ENCODE measurements at places on chromosomes 2 and 18.

GRCh38 chr2:237429753-237430152 lies 15.8 kb upstream of the COL6A3 start:
- DNase-seq: no peak

- no peak for DNase-seq
These were observed 4.3 kb downstream of the ERBB4 start for GRCh38 chr2:212534336-212534735.

DNA sequence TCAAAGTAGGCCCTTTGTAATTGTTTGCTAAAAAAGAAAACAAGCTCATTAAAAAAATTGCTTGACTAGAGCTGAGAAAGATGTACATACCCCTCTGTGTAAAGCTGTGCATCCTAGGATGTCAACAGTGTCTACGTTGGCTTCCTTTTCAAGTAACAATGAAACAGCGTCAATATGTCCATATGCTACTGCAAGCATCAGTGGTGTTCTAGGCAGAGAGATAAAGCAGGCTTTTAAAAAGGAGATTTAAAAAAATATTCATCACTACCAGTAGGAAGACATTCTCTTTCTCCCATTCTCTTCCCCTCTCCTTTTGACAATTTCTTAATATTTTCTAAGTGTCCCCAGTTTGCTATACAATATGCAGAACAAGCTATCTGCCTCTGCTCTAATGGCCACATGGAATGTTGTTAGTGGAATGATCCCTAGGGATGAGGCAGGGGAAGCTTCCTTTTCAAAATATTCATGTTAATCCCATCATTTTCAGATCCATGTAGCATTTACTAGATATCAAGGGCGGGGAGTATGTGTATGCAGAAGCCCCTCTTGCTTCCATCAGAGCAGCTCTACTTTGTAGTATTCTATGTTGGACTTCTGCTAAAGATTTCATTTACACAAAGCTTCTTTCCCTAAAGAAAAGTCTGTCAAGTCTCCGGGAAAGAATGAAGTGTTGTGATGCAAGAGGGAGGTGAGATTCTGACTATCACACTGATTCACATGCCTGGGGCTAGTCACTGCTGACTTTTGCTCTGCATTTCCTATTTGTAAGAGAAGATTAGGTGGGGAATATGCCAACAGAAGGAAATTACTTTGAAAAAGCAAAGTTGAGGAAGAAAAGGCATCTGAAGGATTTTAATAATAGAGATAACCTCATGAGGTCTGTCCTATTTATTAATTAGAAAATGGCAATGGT lies 81.5 kb upstream of the PGAP1 start:
- DNase-seq: no peak

- no peak for DNase-seq
These were observed 323.2 kb downstream of the OSR1 start for GRCh38 chr2:19035238-19035637.

DNA sequence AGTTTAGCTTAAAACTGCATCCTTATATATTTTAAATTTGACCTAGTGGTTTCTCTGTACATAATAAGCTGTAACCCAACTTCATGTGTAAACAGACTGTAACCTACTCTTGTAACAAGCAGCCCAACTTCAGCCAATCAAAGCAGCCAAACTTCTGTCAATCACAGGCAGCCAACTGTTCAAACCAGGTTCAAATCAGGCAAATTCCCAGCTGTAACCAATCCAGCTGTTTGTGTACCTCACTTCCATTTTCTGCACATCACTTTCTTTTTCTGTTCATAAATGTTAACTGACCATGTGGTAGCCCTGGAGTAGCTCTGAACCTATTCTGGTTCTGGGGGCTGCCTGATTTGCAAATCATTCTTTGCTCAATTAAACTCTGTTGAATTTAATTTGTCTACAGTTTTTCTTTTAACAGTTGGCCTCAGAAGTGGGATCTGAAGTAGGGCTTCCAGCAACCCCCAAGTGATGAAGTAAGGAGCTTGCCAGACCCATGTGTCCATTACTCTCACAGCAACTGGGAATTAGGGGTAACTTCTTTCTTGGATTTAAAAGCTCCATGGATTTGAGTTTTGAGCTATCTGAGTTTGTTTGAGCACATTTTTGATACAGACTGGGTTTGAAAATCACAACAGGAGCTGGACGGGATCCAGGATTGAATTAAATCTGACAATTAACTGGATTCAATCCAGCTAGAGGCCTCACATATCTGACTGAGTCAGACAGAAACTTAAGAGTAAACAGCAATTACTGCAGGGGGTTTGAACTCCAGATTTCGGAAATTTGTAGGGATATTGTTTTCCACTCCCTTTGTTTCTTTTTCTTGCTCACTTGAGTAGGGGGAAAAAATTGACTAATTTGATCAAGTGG lies 1569.7 kb upstream of the SLC39A10 start:
- DNase-seq: no peak

DNA sequence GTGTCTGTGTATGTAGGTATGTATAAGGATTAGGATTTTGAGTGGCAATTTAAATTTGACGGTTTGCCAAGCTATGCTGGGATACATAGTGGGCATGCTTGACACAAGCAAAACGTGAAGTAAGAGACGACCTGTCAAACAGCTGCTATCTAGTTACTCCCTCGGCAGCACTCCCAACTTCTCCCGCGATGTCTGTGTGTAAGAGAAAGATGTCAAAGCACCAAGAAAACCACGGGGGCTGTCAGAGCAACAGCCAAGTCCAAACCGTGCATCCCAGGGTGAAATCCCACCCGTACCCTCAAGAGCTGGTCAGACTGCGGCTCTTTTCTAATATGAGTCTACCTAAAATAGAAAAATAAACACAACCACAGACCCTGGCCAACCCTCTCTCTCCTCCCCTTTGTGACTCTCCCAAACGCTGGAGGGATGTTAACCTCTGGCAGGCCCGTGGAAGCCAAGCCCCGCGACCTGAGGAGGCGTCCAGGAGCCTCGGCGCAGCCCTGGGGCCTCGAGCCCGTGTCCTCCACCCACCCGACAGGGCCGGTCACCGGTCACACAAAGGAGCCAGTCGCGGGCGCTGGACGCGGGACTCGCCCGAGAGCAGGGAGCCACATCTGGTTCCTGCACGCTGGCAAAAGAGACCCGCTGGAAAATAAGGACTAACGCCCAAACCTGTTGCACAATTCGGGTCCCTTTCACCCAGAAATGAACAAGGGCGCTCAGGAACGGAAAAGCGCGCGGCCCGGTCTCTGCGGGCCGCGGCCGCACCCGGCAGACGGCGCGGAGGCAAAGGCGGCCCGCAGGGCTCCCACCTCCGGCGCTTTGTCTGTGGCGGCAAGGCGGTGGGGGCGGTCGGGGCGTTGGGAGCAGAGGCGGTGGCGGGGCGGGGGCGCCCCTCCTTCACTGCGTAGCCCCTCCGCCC lies 925 bp downstream of the SESTD1 start:
- DNase-seq: no peak

GRCh38 chr2:58448065-58448507 lies 207.0 kb upstream of the FANCL start:
- DNase-seq: no peak

- no peak for DNase-seq
These were observed 40.5 kb downstream of the ROCK1 start for GRCh38 chr18:21071071-21071470.

- DNase-seq: no peak
These were observed 283.3 kb downstream of the DCDC2C start for GRCh38 chr2:3986530-3987258.

- peak; percentile 51 for DNase-seq
These were observed 73.8 kb downstream of the HDAC4 start for GRCh38 chr2:239326831-239327535.

- DNase-seq: no peak
These were observed 37.1 kb upstream of the LINC00305 start for GRCh38 chr18:64185987-64186386.

DNA sequence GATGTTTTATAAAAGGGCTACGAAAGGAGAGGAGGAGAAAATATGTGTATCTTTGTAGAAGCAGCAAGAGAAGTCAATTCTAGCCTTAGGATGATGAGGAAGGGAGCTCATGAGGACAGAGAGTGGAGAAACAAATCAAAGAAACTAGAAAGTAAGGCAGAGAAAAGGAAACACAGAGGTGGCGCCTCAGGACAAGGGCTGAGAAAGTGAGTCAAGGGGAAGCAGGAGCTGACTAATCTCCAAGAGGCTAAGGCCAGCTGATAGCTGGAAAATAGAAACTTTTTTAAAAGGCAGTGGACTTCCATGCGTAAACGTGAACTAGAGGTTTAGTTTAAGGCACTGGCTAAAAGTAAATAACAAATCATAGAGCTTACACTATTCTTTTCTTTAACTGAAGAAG lies 173.3 kb downstream of the ANKRD44 start:
- no peak for DNase-seq

GRCh38 chr2:21452263-21452662 lies 328.5 kb downstream of the TDRD15 start:
- no peak for DNase-seq

DNA sequence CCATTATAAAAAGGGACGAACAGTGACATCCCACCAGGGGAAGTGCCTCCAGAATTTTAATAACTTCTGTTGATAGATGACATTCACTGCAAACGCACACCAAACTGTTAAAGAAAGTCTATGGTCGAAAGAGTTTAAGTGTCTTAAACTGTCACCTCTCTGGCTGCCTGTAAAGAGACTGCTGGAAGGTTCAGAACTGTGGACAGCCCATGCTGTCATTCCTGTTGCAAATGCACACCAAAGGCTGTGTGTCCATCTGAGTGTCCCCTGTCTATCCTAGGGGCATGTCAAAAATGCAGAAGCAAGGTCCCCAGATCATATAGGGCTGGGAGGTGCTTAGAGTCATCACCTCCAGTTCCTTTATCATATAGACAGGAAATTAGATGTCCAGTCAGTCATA lies 171.8 kb downstream of the CYRIA start:
- DNase-seq: no peak

DNA sequence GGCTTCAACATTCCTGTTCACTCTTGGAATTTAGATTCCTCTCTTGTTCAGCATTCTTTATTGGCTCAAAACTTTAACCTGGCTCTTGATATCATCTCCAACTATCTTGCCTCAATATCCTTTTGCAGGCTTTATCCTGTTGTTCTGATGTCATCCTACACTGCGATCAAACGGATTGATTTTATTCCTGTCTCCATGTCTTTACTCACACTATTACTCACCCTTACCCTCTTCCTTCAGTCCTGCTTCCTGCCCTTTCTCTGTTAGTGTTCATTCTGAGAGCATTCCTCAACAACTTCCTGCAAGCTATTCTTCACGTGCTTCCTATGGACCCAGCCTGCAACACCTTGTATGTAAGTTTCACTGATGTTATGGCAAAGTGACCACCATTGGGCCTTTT lies 264.7 kb downstream of the RNF152 start:
- DNase-seq: no peak

- no peak for DNase-seq
These were observed 314.6 kb downstream of the CNTNAP5 start for GRCh38 chr2:124339709-124340108.

DNA sequence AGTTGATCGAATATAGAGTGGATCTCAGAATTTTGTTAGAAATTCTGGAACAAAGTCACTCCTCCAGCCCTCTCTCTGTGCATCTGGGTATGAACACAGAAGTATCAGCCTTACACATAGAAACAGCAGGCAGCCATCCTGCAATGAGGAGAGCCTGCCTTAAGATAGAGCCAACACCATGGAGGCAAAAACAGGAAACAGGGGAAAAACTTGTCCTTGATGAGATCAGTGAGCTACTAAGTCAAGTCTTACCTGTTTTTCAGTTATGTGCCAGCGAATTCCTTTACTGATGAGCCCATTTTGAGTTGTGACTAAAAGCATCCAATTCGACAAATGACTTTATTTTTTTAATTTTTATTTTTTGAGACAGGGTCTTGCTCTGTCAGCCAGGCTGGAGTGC lies 26.6 kb upstream of the MREG start:
- DNase-seq: no peak

DNA sequence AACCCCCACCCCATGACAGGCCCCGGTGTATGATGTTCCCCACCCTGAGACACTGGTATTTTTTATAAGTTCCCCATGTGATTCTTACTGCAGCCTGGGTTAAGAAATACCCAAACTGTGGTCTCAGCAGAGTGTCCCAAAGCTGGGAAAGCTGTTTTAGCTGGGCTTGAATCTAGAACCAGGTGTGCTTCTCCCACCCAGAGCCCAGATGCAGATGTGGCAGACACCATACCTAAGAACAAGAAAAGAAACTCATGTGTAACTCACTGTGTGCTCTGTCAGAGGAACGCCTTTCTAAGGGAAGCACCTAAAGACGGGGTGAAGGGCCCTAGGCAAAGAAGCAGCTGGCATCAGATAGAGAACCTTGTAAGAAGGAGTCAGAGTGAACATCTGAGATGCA lies 23.9 kb downstream of the DOK1 start:
- no peak for DNase-seq

GRCh38 chr2:46779447-46779941 lies 136.1 kb downstream of the MCFD2 start:
- DNase-seq: no peak

- DNase-seq: no peak
These were observed 33.7 kb upstream of the NTSR2 start for GRCh38 chr2:11703700-11704099.

DNA sequence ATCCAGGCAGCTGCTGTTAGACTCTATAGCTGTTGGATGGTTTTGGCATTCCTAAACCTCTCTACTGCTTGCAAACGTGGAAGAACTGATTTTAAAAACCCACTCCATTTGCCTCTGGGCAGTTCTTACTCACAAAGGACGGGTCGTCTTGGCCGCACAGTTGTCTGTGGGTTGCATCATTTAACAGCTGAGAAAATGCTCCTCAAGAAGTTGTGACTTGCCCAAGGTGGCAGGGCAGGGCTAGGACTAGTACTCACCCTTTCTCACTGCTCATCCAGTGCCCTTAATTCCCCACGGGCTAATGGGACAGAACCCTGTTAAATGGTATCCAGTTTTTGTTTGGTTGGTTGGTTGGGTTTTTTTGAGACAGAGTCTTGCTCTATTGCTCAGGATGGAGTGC lies 997 bp upstream of the DRC1 start:
- no peak for DNase-seq

GRCh38 chr2:28048341-28048740 lies 157.8 kb downstream of the BABAM2 start:
- DNase-seq: no peak

GRCh38 chr2:26628561-26629345 lies 12.4 kb downstream of the CIB4 start:
- no peak for DNase-seq
